ENCODE measurements at places on chromosomes 7 and 10.
A peak's percentile ranks its signal among the peaks of the same experiment; 100 is the strongest.

GRCh38 chr10:11225935-11226334 lies 208.3 kb downstream of the CELF2 start:
- peak; percentile 64 for DNase-seq

DNA sequence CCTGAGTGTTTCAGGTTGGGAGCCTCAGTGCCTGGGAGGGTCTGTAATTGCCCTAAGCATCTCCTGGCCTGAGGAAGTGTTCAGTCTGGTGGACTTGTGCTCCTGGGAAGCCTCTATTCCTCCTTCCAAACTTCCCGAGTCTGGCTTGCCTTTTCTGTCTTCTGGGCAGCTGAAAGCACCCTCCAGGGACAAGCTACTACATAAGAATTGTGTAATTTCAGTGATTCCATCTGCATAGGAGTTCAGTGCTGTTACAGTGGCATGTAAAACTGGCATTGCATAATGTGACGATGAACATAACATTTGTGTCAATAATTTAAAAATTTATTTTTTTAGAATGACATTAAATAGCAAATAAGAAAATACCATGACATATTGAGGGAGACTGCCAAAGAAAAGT lies 109.3 kb downstream of the AOAH start:
- no peak for DNase-seq

- no peak for DNase-seq
Measured at GRCh38 chr7:57414415-57414814, 35.6 kb upstream of the ZNF716 start.

DNA sequence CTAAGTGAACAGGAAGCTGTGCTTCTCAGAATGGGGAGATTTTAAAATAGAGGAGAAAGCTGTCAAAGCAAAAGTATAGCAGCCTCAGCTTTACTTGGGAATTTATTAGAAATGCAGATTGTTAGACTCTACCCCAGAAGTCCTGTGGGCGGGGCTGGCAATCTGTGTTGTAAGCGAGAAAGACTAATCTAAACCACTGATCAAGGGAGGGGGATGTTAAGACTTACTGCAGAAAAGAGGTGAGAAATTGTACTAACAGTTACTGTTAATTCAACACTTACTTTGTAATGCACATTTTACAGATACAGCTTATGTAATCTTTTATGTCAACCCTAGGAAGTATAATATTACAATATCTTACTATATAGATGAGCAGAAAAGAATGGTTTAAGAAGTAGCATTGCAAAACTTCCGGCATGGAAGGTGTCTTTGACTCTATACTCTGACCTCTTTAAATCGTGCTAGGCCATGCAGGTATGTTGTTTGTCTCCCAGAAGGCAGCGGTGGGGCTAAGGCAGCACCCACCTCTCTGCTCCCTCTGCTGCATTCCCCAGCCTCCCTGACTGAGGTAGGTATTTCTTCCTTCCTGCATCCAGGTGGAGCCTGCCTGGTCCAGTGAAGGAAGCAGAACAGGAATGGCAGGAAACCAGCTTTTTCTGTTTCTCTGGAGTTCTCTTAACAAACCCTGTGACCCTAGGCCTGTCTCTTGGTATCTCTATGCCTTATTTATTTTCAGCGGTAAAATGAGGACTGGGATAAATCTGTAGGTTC lies 462.2 kb downstream of the AUTS2 start:
- DNase-seq, result no peak

GRCh38 chr10:106917452-106918055 lies 247.0 kb downstream of the SORCS1 start:
- DNase-seq, result no peak

DNA sequence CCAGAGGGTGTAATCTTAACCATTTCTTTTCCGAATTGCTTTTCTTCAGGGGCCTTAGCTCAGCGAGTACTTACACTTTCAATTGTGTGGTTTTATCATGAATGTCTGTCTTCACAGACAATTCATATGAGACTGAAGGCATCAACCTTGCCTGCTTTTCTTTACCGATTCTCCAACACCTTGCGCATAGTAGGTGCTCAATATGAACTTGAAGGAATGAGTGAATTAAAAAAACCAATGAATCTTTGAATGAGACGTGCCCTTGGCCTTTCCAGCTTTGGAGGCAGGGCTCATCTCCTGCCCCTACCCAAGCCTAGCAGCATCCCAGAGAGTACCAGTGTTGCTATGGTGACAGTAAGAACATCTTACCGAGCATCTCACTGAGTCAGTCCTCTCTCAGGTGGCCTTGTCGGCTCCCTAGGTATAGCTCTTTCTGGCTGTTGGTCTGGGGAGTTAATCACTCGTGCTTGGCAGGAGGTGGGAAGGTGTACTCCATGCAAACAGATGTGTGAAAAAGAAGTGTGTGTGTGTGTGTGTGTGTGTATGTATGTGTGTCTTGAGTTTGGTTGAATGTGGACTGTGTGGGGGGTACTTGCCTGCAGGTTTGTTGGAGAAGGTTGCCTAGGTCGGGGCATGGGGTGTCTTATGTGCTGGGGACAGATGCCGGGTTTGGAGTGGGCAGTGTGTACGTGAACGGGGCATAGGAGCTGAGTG lies 107.7 kb downstream of the C10orf105 start:
- no peak for DNase-seq

GRCh38 chr7:30562498-30562897 lies 32.2 kb upstream of the GARS1 start:
- no peak for DNase-seq

- DNase-seq, result no peak
Measured at GRCh38 chr7:134362587-134363483, 46.1 kb upstream of the SLC35B4 start.

GRCh38 chr7:50448823-50449222 lies 1.3 kb downstream of the FIGNL1 start:
- no peak for DNase-seq

DNA sequence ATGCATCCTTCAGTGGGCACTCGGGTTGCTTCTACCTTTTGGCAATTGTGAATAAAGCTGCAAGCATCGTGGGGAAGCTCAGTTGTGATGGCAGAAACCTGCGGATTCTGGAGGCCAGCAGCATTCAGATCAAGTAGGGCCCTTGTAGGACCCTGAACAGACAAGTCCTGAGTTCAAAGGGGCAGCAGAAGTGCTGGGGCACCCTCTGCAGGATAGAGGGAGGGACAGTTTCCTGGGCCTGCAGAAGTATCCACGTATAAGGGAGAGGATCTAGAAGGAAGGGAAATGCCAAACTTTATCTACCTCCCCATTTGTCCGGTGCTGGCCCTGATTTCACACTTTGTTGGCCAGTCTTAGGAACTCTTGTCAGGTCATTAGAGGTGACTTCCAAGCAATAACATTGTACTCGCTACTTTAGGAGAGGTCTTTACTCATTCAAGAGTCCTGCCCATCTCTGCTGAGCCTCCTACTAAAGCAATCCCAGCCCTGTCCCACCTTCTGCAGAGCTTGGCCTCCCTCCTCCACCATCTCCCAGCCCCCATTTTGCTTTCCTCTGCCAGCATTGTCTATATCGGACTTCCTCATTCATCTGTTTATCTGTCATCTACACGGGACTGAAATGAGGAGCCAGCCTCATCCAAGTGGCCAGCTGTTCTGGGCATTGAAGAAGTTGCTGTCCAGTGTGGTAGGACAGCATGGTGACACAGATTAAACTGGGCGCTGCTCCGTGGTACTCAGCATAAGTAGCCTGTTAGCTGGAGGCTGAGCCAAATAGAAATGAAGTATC lies 26.6 kb upstream of the R3HCC1L start:
- DNase-seq, result no peak

DNA sequence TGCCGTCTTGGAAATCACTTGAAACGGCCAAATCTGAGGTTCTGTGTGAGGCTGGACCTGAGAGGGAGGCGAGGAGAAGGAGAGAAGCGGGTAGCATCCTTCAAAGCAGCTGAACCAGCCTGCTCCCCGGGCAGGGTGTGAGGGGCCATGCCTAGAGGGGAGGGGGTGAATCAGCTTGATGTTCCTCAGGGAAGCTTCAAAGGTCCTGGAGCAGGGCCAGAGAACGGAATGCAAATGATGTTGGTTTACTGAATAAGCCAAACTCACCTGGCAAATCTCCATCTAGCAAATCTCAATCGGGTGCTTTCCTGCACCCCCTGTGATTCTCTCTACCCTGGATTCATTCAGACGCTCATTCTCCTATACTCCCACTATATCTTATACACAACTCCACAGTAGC lies 226.9 kb downstream of the WDR11 start:
- DNase-seq, result no peak

GRCh38 chr10:21517134-21518031 lies 8.1 kb downstream of the SKIDA1 start:
- DNase-seq, result peak; percentile 28

GRCh38 chr7:115953592-115954255 lies 76.8 kb downstream of the TFEC start:
- DNase-seq, result no peak

DNA sequence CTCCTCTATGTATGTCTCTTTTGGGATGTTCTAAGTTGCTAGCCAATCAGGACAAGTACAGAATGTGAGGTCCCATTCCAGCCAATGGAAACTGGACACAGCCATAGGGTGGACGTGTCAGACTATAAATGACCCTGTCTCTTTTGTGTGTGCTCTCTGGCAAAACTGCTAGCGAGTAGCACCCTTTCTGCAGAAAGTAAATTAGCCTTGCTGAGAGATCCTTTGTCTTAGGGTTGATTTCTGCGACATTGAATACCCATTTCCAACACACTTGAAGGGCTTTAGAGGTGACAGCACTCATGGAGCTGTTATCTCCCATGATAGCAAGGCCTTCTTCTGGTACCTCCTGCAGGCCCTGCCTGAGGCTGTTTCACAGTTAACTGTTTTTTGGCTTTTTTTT lies 107.5 kb downstream of the CCNY start:
- DNase-seq, result no peak

GRCh38 chr10:88586462-88586861 lies at the start of gene LIPJ:
Gene LIPJ, plus strand, starts transcription at chr10:88586762. Its CDS starts 3,926 bp downstream, at chr10:88590688.
- DNase-seq, result no peak

DNA sequence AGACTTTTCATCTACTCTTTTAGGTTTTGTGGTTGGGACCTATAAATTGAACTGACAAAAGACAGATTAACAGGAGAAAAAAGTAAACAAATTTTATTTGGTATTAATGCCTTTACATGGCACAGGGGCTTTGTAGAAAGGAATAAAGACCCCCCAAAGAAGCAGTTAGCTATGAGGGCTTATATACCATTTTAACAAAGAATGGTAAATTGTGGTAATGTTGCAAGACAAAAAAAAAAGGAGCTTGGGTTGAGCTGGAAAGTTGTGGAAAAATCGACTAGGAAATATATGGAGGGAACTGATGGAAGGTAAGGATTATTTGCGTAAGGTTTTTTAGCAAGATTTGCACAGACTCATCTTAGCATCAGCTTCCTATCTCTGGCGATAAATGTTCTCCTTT lies 84.6 kb downstream of the JCAD start:
- no peak for DNase-seq

DNA sequence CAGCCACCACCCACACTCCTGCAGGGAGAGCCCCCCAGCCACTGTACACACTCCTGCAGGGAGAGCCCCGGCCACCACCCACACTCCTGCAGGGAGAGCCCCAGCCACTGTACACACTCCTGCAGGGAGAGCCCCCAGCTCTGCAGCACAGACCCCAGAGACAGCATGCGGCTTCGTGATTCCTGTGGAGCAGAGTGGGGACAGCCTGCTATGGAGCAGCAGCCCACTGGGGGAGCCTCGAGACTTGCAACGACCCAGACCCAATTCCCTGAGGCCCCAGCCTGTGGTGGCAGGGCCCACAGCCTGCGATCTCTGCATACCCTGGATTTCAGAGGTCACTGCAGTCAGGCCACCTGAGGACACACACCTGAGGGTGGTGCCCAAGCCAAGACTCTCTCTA lies 523.1 kb downstream of the DNAJB6 start:
- no peak for DNase-seq

- no peak for DNase-seq
Measured at GRCh38 chr7:69659983-69660382, 61.7 kb downstream of the AUTS2 start.

DNA sequence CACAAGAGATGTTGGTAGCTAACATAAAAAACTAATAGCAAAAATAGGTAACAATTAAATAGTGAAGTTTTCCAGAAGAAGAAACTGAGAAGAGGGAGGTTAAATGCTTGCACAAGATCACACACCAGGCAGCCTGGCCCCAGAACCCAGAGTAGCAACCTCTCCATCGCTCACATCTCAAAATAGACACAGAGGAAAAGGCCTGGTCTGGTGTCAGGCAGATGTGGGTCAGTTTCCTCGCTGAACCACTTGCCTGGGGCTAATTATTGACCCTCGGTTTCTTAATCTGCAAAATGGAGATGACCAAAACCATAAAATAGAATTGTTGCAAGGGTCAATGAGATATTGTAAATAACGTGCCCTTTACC lies 44.5 kb upstream of the STK17A start:
- no peak for DNase-seq

- no peak for DNase-seq
Measured at GRCh38 chr7:107065929-107066247, 21.4 kb downstream of the PRKAR2B start.

DNA sequence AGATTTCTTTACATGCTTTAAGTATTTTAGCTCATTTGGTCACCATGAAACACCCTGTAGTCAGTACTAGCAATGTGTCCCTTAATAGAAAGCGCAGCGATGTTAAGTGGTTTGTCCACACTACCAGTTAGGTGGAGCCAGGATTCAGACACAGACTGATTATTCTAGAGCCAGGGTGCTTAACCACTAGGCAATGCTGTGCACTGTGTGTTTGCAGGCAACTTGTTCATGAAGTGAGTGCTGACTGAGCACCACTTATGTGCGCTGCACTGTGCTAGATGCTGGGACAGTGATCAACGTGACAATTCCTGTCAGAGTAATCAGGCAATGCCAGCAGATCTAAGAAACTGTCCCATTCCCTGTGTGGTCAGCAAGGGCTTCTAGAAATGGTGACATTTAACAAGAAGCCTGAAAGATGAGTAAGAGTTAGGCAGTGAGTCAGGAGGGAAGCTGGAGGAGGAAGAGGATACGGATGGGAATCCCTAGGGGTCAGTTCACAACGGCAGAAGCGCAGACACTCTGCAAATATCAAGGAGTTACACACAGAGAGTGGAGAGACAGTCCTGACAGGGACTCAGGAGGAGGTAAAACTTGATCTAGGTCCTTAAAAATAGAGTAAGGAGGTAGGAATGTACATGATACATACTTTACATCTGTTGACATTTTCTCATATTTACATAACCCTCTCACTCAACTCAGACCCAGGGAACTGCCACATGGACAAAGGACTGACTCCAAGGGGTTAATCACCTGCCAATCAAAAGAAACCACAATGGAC lies 69.7 kb upstream of the EGR2 start:
- DNase-seq, result no peak

GRCh38 chr7:131961054-131961680 lies 404.7 kb upstream of the PODXL start:
- DNase-seq, result no peak

GRCh38 chr7:149102666-149103065 lies 12.1 kb upstream of the ZNF786 start:
- DNase-seq, result no peak

GRCh38 chr10:130422366-130423324 lies 286.5 kb downstream of the GLRX3 start:
- no peak for DNase-seq
